ENCODE measurements at places on chromosomes 12 and 14. TPM values are rescaled to one million over a fixed set of nuclear protein-coding genes. Genes with fewer than 3 reads are reported as not detected.

Gene ANO6
- polyA plus RNA-seq, result 45.8 TPM

Gene ADAMTS20
- 0.01 TPM for polyA plus RNA-seq

Gene CRIP1
- 1.4 TPM for polyA plus RNA-seq

Gene LRP1-AS
- not detected for polyA plus RNA-seq

Gene TMTC3
- polyA plus RNA-seq, result 26.6 TPM

Gene CISTR
- polyA plus RNA-seq, result not detected

Gene SYT1
- 1.3 TPM for polyA plus RNA-seq

Gene MYF6
- 0.06 TPM for polyA plus RNA-seq

Gene TAS2R8
- not detected for polyA plus RNA-seq

Gene KRT77
- not detected for polyA plus RNA-seq

Gene SYNDIG1L
- polyA plus RNA-seq, result not detected

Gene TDRD9
- 2.2 TPM for polyA plus RNA-seq

Gene C1QL4
- not detected for polyA plus RNA-seq

Gene GDF3
- not detected for polyA plus RNA-seq

Gene AICDA
- polyA plus RNA-seq, result not detected

Gene CFAP54
- 0.38 TPM for polyA plus RNA-seq

Gene VTI1B
- 66.2 TPM for polyA plus RNA-seq

Gene TMEM179
- not detected for polyA plus RNA-seq

Gene CD163
- not detected for polyA plus RNA-seq

Gene ACTR6
- 16.4 TPM for polyA plus RNA-seq

Gene GPR65
- 0.09 TPM for polyA plus RNA-seq

Gene FBLN5
- 135 TPM for polyA plus RNA-seq

Gene LRTM2
- polyA plus RNA-seq, result not detected

Gene SMIM41
- polyA plus RNA-seq, result 0.05 TPM

Gene ADAM21
- polyA plus RNA-seq, result 0.16 TPM
